Peyer's patch (tissue), 4 donors: ENCODE measurements at places on chromosomes 5 and 9. TPM values are rescaled to one million over a fixed set of nuclear protein-coding genes. Genes with fewer than 3 reads are reported as not detected.

GRCh38 chr9:122219856-122220672 lies 8.7 kb downstream of the LHX6 start:
- no peak for DNase-seq

GRCh38 chr5:23930985-23931384 lies 423.6 kb downstream of the PRDM9 start:
- DNase-seq = no peak

The SPATA6L gene
- 19.0 TPM for total RNA-seq

- no peak for DNase-seq
These were observed 351.5 kb upstream of the TLE4 start for GRCh38 chr9:79220251-79220650.

The FLT4 gene
- 5.7 TPM for total RNA-seq

DNA sequence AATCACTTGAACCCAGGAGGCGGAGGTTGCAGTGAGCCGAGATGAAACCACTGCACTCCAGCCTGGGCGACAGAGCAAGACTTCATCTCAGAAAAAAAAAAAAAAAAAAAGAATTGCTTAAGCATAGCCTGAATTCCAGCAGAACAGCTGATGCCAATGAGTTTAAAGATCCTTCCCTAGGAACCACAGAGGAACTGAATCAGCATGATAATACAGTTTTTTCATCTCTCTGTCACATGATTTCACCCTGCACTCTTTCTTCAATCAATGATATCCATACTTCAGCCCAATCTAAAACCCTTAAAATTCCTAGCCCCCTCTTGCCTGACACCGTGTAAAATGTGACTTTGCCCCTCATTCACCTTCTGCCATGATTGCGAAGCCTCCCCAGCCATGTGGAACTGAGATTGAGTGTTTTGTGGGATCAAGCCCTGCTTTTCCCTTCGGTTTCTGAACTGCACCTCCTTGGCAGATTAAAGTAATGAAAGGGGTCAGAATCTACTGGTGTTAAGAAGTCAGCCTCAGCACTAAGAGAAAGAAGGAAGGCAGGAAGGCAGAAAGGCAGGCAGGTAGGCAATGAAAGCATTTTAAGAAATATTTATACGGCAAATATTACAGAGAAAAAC lies 20.9 kb upstream of the DMXL1 start:
- DNase-seq = no peak
